ENCODE measurements at places on chromosomes 6 and 20. TPM values are rescaled to one million over a fixed set of nuclear protein-coding genes. Genes with fewer than 3 reads are reported as not detected.

The DUSP15 gene
- polyA plus RNA-seq, result not detected

- DNase-seq, result no peak
Measured at GRCh38 chr20:4318891-4319290, 303.5 kb upstream of the RNF24 start.

DNA sequence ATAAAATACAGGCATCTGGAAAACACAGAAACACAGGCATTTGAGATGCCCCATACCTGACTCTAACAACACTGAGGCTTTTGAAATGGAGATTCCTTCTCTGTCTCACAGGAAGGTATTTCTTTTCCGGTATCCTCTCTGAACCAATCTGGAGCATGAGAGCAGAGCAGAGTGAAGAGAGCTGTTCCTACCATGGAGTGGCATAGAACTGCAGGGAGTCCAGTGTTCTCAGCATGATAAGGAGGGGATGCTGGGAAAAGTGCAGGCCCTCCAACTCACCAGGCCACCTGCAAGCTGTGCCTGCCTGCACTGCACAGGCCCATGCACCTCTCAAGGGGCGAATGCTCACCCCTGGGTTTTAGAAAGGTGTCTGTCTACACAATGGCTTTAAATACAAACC lies 89.2 kb downstream of the FOXA2 start:
- no peak for DNase-seq

DNA sequence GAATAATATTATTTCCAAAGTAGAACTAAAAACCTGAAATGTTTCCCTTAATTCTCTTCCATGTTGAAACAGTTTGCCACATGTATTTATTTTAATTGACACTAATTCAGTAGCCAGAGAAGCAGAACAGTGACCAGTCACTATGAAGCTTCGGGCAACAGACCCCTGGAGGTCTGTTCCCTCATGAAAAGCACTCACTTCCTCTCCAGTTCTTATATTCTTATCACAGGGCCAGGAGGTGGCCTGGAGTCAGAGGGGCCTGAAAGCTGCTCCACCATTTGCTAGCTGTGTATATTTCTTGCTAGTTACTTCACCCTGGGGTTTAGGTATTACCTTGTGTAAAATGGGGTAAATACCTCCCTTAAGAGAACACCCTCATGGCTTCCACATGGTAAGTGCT lies 49.1 kb downstream of the MAP7 start:
- no peak for DNase-seq

- no peak for DNase-seq
Measured at GRCh38 chr6:7887278-7887991, 23.2 kb downstream of the TXNDC5 start.

DNA sequence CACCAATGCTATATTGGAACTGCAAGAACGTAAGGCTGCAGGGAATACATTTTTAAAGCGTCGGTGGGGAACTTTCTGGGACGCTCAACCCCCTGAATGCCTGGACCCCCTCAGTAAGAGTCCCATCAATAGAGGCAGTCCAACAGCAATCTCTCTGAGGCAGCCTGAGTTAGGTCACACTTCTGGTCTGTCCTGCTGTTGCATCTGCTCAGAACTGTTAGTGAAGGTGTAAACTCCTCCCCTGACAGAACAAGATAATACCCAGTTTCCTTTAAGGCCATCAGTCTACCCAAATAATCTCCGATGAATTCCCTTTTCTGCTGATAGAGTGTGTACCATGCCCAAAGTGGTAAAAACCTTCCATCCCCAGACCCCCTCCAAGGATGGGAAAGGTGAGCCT lies 1.1 kb upstream of the RNGTT start:
- peak; percentile 5 for DNase-seq

GRCh38 chr6:30397697-30398096 lies 52.7 kb downstream of the RPP21 start:
- DNase-seq, result no peak

Data from GM23248 (cell line).